ENCODE measurements at places on chromosomes 13 and 19.

- no peak for DNase-seq
Observed at GRCh38 chr19:27955485-27956480, 1257.2 kb downstream of the UQCRFS1 start.

DNA sequence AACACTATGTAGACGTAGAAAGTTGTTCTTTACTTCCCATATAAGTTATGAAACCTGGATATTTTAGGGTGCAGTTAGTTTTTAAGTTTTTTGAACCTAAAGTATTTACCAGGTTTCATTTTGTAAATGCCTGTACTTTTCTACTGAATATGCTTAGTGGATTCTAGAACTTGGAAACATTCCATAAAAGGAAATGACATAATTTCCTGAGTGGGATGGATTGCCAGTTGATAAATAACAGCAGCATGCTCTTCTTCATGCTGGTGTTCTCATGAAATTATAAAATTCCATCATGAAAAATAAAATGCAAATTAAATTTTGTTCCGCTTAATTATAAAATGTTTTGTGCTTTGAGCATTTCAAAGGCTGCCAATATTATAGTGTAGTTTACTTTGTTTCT lies 362.2 kb upstream of the PCDH20 start:
- no peak for DNase-seq

DNA sequence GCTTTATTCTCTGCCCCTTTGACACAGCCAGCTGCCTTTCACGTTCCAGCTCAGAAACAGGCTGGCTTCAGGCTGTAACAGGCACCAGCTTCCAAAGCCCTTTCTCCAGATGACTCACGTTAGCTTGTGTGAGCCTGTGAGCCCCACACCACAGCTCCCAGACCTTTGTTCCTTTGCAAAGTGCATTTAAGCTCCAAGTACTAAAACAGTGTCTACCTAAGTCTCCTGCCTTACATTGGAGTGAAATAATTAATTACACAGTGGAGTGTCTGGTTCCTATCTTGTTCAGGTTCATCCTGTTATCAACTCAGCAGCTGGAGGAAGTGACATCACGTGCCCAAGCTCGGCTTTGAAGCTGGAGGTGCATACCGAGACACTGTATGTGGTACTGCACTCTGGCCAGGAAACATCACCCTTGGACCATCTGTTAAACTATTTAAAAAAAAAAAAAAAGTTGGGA lies 475.8 kb downstream of the FOXO1 start:
- DNase-seq, result peak; percentile 59

- peak; percentile 15 for DNase-seq
Observed at GRCh38 chr19:46384396-46384795, 29.0 kb downstream of the CCDC8 start.

- DNase-seq, result no peak
Observed at GRCh38 chr13:57846600-57847173, 215.1 kb downstream of the PCDH17 start.

DNA sequence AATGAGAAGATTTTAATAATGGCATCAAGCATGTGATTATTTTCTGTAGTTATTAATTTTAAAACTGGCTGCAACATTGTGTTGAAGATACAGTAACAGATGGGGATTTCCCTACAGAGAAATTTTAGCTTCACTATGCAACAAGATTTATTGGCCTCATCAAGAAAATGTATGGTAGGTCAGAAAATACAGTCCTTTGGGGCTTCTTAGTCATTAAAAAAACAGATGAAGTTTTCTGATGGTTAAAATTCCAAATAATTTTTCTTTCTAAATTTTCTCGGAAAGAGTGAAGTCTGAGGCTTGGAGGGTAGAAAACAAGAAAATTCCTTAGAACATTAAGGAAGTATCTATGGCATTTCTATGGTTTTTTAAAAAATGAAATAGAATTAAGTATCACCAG lies 1790.8 kb upstream of the PCDH20 start:
- DNase-seq, result no peak

- DNase-seq, result no peak
Observed at GRCh38 chr13:25001476-25002206, 94.3 kb upstream of the PABPC3 start.

- DNase-seq, result peak; percentile 69
Observed at GRCh38 chr13:51534041-51534817, 50.0 kb upstream of the WDFY2 start.

GRCh38 chr19:50238043-50238442 lies 34.6 kb downstream of the MYH14 start:
- DNase-seq, result no peak

GRCh38 chr13:36966404-36966803 lies 32.7 kb downstream of the ALG5 start:
- no peak for DNase-seq

DNA sequence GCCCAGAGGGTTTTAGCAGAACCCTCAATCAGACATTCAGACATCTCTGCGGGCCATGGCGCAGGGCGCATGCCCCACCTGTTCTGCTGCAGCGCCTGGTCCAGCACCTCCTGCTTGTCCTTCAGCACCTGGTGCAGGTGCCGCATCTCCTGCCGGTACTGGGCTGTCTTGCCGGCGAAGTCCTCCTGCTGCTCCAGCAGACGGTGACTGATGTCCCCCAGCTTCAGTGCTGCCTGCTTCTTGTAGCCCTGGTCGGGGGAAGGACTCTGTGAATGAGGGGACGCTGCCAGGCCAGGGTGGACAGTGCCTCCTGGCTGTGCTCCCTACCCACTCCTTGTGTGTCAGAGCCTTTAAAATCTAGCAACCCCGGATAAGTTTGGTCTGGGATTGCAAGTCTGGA lies 12.2 kb upstream of the SLC7A9 start:
- DNase-seq, result no peak

- no peak for DNase-seq
Observed at GRCh38 chr13:50676602-50677001, 166.9 kb downstream of the DLEU7 start.

- no peak for DNase-seq
Observed at GRCh38 chr13:102280366-102280765, 121.5 kb downstream of the FGF14 start.

All from activated naive CD8-positive, alpha-beta T cell treated with anti-CD3 and anti-CD28 coated beads, Interleukin-2, amount 10 ng/mL, durations not matched to agents 7 days and 5 days (primary cell).